Activated CD8-positive, alpha-beta T cell treated with anti-CD3 and anti-CD28 coated beads for 36 hours (primary cell): ENCODE measurements at places on chromosomes 16 and 17.

DNA sequence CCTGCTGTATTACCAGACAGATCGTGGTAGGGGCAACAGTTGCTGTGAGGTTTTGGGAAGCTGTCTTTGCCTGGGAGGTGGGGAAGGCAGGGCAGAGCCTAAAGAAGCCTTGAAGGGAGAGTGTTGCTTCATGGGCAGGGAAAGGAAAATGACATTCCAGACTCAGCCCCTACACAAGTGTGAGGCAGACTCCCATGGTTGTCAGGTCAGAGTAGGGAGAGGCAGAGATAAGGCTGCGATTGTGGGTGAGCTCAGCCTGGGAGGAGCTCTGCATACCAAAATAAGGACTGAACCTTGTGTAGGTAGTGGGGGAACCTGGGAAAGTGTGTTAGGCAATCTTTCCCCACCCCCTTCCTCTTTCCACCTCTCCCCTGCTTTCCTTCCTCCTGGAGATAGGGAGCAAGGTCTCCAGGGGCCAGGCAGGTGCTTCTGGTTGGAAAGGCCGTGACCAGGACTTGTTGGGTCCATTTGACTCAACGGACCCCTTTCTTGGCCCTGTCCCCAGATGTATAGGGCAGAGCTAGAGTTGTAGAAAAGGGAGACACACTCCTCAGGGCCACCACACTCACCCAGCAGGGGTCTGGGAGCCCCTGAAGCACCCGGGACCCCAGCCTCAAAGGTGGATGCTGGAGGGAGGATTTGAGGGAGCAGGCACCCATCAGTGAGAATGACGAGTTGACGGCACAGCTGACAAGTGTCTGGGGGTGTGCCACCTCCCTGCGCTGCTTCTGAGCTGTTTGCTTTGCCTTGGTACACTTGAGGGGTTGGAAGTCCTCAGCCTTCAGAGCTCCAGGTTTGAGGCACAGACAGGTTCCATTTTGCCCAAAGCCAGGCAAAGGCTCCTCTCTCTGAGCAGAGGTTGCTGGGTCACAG is 18.5 kb upstream of the TOB1 start:
- no peak for DNase-seq

DNA sequence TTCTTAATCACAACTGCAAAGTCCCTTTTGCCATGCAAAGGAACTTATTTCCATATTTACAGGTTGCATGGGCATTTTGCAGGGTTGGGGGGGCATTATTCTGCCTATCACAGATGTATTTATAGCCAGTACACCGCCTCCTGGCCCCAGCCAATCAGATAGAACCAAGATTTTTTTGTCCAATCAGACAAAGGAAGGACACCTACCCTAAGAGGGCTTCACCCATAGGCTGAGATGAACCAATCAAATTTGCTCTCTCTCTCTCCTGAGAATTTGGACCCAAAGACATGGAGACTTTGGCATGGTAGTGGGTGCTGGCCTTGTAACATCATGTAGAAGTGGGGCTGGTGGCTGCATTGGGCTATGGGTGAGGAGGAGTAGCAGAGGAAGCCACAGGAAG is 3.9 kb upstream of the KCNG4 start:
- DNase-seq: no peak

DNA sequence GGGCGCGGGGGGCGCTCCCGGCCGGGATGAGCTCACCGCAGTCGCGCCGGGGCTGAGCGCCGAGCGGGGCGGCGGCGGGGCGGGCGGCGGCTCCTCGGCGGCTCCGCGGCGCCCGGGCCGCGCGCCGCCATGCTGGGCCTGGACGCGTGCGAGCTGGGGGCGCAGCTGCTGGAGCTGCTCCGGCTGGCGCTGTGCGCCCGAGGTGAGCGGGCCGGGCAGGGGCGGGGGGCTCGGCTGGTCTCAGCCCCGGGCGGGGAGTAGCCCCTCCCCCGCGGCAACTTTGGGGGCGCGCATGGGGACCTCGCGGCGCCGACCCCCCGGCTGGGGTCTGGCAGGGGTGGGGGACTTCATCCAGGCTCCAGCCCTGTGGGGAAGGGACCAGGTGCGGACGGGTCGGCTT is at the start of gene ARHGDIG:
ARHGDIG (plus strand) TSS at position 40 of the 400 bp plus-strand sequence; CDS start at position 130, 90 bp downstream.
- no peak for DNase-seq

DNA sequence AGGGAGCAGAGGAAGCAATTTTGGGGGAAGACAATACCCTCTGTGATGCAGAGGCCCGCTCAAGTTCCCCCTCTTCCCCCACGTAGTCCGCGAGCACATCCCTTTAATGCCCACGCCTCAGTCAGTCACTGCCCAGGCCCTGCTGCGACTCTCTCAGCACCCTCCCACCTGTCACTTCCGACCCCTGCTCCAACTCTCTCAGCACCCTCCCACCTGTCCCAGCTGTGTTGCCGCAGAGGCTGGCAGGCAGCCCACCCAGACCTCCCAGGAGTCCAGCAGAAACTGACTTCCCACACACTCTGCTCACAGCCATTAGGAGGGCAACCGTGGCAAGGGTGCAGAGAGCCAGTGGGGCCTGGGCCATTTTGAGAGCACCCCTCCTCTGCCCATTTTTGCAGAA is 92.7 kb downstream of the WSCD1 start:
- no peak for DNase-seq

- DNase-seq: peak; percentile 11
These were observed 3.2 kb downstream of the FBXO31 start for GRCh38 chr16:87380403-87380802.

GRCh38 chr16:6081320-6081976 is 983.9 kb upstream of the EEF2KMT start:
- DNase-seq: peak; percentile 34

DNA sequence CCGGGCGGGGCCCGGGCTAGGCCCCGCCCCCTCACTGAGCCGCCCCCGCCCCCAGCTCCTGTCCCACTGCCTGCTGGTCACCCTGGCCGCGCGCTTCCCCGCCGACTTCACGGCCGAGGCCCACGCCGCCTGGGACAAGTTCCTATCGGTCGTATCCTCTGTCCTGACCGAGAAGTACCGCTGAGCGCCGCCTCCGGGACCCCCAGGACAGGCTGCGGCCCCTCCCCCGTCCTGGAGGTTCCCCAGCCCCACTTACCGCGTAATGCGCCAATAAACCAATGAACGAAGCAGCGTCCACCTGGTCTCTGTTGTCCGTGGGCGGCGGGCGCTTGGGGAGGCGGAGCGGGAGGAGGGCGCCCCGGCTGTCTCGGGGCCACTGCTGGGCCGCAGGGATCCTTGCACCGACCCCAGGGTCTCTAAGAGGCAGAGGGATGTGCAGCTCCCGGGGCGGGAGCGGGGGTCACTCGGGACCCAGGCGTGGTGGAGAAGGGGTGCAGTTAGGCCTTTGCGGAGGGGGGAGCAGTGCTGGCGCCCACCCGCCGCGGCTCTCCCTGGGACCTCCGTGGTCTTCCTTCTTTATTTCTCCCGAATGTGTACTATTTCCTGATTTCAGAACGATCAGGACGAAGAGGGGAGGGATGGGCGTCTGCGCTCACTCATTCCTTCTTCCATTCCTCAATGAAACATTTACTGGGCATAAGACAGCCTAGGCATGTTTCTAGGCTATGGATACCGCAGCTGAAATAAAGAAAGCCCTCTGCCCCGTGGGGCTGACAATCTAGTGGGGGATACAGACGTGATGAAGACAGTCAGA is 2.0 kb downstream of the HBZ start:
- peak; percentile 50 for DNase-seq

- DNase-seq: no peak
These were observed 97.9 kb upstream of the IRX6 start for GRCh38 chr16:55225972-55226542.

GRCh38 chr16:10495031-10495345 is 85.4 kb downstream of the EMP2 start:
- no peak for DNase-seq

- no peak for DNase-seq
These were observed 34.9 kb downstream of the WSCD1 start for GRCh38 chr17:6104956-6105648.

- DNase-seq: no peak
These were observed 1.1 kb downstream of the CBX1 start for GRCh38 chr17:48100160-48100559.

DNA sequence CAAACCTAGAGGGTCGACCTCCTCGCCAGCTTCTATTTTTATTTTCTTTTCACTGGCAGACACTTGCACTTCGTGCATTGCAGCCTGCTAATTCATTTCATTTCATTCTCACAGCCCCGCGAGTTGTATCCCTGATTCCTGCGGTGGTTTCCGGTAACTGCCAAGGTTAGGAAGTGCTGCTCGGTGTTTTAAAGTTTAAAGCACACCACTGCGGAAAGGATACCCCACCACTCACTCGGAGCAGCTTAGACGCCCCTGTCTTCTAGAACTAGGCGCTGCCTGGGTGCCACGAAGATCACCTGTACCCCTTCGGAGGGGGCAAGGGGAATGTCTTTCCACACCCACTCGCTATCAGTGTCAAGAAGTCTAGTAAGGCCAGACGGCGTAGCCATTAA is 509 bp downstream of the CNEP1R1 start:
- peak; percentile 52 for DNase-seq

- no peak for DNase-seq
These were observed 69.2 kb upstream of the WSB1 start for GRCh38 chr17:27224526-27225315.

- no peak for DNase-seq
These were observed 118.6 kb downstream of the TANGO6 start for GRCh38 chr16:68961778-68962402.

DNA sequence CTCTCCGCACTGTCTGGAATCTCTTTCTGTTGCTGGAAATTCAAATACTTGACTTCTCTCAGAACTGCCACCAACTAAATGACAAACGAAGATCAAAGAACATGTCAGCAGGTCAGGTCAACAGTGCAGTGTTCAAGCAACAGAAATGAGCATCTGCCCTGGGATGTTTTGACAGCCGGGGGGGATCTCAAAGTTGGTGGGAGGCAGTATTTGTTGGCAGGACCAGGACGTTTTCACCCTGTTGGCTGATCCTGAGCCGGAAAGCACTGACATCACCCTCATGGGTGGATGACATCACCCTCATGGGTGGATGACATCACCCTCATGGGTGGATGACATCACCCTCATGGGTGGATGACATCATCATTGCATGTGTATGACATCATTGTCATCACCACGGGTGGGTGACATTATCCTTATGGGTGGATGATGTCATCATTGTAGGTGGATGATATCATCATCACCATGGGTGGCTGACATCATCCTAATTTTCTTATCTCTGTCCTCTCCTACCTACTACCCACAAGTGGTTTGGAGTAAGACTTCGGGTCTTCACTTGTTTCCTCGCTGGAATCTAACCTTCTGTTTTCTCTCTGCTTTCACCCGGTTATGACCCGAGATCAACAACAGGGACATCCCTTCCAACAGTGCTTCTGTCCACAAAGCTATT is 18.9 kb downstream of the DNAH17 start:
- peak; percentile 28 for DNase-seq

- DNase-seq: no peak
These were observed 20.8 kb downstream of the UNKL start for GRCh38 chr16:1393613-1394176.

- DNase-seq: no peak
These were observed 123.4 kb upstream of the NOL11 start for GRCh38 chr17:67594115-67594880.

- no peak for DNase-seq
These were observed 2.9 kb downstream of the PPM1D start for GRCh38 chr17:60602871-60603270.

DNA sequence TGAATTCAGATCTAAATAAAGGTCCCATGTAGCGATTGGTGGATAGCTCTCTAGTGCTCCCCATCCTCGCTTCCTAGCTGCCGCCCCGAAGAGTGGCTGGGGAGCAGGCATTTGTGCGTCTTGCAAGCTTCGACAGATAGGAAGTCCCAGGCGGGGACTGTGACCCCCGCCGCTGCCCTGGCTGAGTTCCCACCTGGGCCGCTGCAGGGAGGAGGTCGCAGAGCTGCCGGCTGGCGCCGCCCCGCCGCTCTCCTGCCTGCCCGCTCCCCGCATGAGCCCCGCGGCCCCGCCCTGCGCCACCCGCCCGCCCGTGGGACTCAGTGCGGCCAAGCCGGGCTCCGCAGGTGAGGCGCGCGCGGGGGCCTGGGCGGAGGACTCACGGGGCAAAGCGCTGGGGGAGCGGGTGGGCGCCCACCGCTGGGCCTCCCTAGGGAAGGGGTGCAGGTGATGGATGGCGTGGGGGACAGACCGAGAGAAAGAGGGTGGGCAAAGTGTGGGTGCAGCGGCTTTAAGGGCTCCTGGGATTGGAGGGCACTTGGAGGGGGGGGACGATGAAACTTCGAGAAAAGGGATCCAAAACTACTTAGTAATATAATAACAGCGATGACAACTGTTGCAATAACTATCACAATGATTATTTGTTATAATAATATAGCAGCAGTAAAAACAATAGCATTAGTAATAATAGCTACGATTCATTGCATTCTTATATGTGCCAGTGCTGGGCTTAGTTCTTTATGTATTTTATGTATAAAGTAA is at the start of gene OTOA:
OTOA (plus strand) TSS at position 80 of the 759 bp plus-strand sequence. CDS start 14,547 bp downstream, outside the sequence.
- DNase-seq: peak; percentile 39

- DNase-seq: peak; percentile 79
These were observed 16.8 kb upstream of the RMI2 start for GRCh38 chr16:11328172-11329070.

DNA sequence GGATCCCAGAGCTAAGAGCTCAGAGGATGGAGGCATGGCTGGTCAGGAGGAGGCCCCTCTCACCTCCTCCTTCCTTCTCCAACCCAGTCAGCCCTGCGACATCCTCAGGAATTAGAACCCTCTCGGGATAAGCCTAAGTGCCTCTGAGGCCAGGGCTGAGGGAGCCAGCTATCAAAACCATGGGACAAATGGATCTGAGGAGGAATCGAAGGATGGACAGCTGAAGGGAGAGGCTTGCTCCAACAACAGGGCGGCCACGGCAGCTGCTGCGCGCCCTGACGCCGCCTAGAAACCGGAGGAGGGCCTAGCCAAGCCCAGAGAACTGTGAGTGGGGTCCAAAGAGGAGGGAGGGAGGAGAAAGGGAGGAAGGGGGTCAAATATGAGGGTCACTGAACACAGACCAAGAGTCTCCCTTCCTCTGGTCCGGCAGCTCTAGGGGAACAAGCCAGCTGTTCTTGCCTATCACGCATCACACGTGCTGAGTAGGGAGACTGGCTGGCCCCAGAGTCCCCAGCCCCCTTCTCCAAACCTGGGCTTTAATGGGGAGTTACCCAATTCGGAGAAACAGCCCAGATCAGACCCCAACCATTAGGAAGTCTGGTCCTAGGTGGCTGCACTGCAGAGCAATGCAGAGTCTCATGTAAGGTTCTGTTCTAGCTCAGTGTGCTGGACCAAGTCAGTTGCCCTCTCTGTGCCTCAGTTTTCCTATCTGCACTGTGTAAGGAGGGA is 5.9 kb upstream of the HOXB13 start:
- no peak for DNase-seq

- DNase-seq: peak; percentile 13
These were observed 294.5 kb downstream of the SNX29 start for GRCh38 chr16:12271006-12271405.
